NCI-H1436 treated with DMSO at 0.1 percent for 48 hours (cell line): ENCODE measurements at places on chromosomes 5 and 9.

- DNase-seq, result no peak
Observed at GRCh38 chr9:136192289-136193126, 12.4 kb downstream of the LHX3 start.

GRCh38 chr9:36770025-36770424 lies 197.3 kb downstream of the MELK start:
- no peak for DNase-seq

DNA sequence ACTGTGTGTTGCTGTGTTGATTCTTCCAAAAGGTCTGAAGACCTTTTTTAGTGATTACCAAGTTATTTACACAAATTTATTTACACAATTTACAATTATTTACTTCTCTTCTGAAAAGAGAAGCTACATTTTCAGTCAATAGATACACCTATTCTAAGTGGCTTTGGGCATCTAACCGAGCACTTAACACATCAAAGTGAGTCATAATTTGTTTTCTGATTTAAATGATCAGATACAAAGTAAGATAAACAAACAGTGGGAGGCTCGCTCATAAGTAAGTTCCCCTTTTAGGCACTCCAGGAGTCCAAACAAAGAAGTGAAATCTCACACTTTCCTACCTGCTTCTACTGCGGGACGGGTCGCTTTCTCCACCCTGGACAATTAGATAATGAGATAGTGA lies 90.2 kb downstream of the APBA1 start:
- no peak for DNase-seq

- DNase-seq, result no peak
Observed at GRCh38 chr5:170296935-170297588, 515 bp downstream of the LCP2 start.

DNA sequence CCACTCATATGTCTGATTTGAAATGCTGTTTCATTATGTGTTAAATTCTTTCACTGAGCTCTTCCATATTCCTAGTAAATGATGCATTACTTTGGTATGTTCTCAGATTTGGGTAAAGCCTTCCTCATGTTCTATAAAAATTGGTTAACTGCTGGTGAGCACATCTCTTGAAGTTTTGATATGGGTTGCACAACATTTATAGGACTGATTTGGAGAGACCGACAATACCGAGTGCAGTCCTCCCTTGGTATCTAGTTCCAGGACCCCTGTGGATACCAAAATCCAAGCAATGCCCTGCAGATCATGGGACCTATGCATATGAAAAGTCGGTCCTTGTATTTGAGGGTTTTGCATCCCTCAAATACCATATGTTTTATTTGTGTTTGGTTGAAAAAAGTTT lies 37.8 kb downstream of the WDR36 start:
- no peak for DNase-seq

DNA sequence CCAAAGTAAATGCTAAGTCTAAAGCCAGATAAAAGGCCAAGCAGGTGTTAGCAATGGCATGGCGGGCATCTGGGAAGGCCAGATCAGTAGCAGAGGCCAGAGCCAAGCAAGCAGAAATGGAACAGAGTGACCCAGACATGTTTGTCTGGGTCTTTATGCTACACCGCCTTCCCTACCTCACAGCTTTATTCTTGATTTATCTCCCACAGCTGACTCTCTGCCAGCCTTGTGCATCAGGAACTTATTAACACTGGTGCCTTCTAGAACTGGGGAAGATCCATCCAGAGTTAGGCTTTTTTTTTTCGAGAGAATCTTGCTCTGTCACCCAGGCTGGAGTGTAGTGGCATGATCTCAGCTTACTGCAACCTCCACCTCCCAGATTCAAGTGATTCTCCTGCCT lies 112.5 kb upstream of the SLC44A1 start:
- DNase-seq, result no peak

DNA sequence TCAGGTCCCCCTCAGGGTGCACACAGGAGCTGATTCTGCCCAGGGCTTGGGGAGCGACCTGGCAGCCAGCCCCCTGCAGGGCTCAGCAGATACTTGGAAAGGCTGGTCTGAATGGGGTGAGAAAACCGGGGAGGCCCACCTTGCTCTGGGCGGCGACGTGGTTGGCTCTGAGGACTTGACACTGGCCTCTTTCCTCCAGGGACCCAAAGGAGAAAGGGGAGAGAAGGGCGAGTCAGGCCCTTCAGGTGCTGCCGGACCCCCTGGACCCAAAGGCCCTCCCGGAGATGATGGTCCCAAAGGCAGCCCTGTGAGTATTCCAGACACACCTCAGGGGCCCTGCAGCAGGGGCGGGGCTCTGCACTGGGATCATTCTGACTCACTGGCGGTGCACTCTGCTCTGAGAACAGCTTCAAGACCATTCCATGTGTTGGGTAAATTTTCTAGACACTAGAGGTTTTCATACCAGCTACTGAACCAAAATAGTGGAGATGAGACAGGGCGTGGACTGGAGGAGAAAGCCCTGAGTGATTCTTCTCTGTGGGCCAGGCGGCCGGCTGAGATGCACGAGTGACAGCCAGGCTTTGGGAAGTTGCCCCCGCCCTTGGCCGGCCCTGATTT lies 65.9 kb upstream of the FCN2 start:
- no peak for DNase-seq

DNA sequence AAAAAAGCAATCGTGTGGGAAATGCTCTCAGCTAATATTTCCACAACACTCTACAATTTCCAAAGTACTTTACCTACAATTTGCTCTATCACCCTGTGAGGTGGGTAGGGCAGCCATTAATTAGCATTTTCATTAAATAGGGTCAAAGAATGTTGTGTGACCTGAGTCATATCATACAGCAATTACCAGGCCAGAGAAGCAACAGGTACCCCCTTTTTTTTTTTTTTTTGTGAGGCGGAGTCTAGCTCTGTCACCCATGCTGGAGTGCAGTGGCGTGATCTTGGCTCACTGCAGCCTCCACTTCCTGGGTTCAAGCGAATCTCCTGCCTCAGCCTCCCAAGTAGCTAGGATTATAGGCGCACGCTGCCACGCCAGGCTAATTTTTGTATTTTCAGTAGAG lies 108.8 kb upstream of the RETREG1 start:
- DNase-seq, result no peak

DNA sequence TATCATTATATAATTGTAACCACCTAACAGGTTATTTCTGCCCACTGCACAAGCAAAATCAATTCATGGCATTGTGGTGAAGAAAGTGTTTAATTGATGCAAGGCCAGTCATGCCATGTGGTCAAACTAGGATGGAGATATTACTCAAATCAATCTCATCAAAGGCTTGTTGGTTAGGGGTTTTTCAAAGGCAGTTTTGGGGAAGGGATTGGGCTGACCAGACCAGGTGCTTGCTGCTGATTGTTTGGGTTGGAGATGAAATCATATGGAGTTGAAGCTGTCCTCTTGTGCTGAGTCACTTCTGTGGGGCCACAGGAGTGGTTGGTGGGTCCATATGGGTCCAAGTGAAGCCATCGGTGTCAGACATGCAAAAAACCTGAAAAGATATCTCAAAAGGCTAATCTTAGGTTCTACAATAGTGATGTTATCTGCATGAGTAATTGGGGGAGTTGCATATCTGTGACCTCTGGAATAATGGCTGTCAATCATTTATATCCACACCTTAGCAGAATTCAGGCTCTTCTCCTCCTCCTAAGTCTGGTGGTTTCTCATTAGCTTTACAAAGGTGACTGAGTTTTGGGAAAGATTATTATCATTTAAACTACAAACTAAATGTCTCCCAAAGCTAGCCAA lies 44.9 kb downstream of the HMGCS1 start:
- no peak for DNase-seq

DNA sequence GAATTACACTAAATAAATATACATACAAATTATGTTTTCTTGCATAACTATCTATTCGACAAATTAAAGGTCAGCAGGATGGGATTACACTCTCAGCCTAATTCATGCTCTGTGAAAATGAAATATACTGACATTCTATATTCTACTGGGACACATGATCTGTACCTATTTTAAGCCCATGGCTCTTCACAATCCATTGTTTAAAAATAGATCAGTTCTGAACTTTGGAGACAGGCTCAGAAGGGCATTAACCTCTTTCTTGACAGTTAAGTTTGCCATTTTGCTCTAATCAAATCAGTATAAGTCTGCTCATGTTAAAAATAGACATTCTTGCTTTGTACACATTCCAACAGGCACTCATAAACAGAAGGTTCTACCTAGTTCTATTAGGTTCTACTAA lies 361.2 kb downstream of the HCN1 start:
- DNase-seq, result no peak

DNA sequence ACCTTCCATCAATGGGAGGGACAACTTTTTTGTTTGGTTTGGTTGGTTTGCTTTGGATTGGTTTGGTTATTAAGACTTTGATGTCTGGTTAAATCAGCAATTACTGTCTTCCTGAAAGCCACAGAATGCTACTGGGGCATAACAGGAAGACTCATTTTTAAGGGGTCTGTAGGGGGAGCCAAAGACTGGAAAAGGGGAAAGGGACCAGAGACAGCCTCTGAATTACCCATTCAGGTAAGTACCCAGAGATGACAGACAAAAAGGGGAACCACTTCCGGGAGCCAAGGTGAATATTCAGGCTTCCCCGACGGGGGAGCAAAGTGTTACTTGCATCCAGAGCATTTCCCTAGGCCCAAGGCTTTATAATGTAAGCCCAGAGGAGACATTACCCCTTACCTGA lies 4.6 kb upstream of the FEM1C start:
- no peak for DNase-seq

DNA sequence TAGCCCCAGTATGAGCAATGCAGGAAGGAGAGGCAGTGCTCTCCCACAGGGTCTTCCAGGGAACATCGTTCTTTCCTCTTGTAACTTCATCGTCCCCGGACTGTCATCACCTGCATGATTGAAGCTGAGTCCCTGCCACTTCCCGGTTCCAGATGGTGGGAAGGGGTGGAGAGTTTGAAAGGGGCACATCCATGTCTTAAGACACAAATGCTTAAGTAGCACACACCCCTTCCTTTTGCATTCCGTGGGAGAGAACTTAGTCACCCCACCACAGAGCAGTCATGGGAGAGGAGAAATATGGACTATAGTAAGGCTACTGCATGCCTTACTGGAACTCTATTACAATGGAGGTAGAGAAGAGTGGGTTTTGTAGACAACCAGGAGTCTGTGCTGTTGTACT lies 165.3 kb upstream of the GAS1 start:
- DNase-seq, result no peak

GRCh38 chr5:93307557-93307956 lies 273.5 kb downstream of the NR2F1-AS1 start:
- no peak for DNase-seq

DNA sequence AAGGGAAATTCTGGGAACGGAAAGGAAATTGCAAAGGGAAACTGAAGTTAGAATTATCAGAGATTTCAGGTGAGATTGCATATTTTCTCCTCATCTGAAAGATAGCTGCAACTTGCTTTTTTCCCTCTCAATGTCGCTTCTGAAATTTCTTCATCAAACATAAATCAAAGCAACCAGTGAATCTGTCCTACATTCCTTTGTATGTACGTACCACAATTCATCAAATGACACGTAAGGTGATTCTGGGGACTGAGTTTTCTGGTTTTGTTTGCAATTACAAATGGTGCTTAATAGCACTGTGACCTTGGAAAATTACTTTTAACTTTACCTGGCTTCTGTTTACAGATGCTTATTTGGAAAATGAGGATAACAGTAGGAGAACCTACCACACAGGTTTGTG lies 21.9 kb upstream of the CNOT6 start:
- DNase-seq, result no peak

GRCh38 chr9:69623276-69623675 lies 48.9 kb downstream of the APBA1 start:
- no peak for DNase-seq

- no peak for DNase-seq
Observed at GRCh38 chr5:177392765-177393164, 7.7 kb downstream of the PFN3 start.

DNA sequence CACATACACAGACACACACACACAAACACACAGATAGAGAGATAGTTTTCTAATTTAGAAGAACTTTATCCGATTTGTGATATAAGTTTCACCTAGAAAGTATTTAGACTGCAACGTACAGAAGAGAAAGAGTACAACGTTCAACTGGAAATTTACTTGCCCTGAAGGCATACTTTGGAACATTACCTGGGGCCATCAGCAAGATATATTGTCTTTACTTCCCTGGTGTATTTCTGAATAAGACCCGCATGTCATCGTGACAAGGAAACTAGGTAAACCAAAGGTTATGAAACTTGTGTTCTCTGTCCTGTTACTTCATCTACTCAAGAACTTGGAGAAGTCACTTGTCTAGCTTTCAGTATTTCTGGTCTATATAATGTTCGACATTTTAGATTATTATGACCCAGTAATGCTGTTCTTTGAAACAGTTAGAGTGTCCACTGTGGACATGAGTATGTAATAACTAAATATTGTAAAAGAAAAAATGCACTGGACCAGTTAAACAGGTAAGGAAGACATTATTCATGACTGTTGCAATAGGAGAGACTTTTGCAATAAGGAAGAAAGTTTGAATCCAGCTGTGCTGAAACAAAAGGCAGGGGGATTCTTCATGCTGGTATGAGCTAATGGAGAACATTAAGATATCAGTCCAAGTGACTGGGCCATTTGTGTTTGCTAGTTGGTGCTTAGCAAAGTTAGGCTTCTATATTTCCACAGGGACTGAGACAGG lies 1791.1 kb downstream of the MAT2B start:
- no peak for DNase-seq

DNA sequence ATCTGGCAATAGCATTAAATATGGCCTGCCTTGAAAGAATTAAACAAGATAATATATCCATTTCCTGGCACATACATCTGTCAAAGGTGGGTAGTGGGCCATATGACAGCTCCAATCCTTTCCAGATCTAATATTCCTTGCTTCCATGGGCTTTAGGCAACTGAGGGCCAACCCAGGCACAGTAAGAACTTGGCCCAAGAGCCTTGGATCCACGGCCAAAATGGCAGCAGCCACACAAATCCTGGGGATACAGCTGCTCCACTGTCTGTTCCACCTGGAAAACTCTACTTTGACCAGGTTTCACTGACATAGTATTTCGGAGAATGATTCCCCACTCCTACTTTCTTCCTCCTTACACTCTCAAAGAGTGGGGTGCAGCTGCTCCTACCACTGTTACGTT lies 13.3 kb downstream of the HAVCR1 start:
- no peak for DNase-seq

- no peak for DNase-seq
Observed at GRCh38 chr9:22097707-22098106, 88.6 kb upstream of the CDKN2B start.

- DNase-seq, result no peak
Observed at GRCh38 chr5:143056339-143056704, 286.1 kb downstream of the ARHGAP26 start.
